Activated gamma-delta T cell (primary cell): ENCODE measurements at places on chromosomes 12 and 14.

GRCh38 chr12:88698471-88698870, 118.2 kb upstream of the KITLG start:
- DNase-seq: no peak

- no peak for DNase-seq
Observed at GRCh38 chr12:103868215-103868614, 27.2 kb upstream of the NT5DC3 start.

DNA sequence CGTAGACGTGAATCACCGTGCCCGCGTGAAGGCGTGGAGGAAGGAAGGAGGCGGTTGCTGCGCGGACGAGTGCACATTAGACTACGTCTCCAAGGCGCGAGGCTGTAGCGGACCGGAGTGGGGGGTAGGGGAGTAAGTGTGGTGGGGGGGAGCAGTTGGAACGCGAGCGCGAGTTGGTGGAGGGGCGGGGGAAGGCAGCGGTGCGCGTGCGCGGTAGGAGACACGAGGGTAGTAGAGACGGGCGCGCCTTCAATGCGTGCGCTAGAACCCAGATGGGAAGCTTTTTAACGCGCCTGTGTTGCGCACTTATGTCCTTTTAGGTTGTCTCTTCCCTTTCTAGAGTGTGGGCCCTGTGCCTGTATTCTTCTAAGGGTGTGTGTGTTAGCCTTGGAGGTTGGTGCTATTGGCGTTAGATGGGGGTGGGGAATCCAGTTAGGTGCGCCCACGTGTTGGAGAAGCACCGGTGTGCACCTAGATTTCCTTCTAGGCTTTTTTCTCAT, 604 bp downstream of the EIF4B start:
- peak; percentile 68 for DNase-seq

- DNase-seq: no peak
Observed at GRCh38 chr12:3685830-3686229, 67.1 kb downstream of the CRACR2A start.

DNA sequence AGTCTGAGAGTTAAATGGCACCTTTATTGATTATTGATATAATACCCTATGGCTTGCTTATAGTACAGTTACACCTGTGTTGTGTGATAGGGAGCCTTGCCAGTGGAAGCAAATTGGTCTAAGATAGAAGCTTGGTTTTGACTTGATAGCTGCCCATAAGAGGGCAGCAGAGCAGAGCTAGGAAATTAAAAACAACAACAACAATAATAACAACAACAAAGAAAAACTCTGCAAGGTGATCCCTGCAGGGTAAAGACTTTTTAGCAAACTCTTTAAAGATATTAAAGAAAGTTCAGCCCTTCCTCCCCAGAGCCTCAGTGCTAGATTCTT, 18.0 kb upstream of the RNASE10 start:
- DNase-seq: no peak

- DNase-seq: no peak
Observed at GRCh38 chr14:20630340-20631022, 11.0 kb downstream of the OR6S1 start.

DNA sequence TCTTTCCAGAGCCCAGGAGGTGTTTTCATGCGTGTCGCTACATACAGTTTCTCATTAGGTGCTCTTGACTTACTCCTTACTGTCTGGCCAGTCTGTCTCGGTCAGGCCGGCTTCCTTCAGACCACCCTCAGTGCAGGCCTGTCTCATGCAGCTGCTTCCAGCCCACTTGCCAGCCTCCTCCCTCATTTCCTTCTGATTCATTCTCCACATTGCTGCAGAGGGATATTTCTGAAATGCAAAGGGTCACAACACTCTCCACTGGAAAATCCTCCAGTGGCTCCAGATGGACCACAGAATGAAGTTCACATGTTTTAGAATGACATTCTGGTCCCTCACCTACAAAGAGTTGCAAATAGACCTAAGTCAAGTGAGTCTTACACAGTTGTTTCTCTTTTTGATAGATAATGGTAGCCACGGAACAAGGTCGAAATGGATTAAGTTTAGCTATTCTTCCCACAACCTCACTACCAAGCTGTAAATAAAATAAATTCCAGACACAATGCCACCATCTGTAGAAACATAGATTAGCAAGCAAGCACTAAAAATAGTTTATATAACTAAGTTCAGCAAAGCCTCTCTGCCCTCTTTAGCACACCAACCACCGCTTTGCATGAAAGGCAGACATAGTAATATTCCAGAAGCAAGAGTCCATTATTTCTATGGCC, 146.9 kb downstream of the ESR2 start:
- no peak for DNase-seq

DNA sequence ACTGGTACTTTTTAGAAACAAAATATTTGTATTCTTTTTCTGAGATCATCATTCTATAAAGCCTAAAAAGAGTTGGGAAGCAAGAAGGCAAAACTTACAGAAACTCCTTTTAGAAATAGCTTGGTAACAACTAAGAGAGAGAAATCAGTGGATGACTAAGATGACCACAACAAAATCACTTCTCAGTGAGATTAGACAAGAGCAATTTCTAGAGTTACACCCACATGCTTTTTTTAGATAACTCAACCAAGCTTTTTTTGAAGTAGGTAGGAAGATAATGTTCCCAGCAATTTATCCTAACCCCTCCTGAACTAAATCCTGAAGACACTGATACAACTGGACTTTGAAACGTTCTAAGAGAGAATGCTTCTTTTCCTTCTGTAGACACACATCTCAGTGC, 576.4 kb downstream of the SLC6A15 start:
- no peak for DNase-seq

DNA sequence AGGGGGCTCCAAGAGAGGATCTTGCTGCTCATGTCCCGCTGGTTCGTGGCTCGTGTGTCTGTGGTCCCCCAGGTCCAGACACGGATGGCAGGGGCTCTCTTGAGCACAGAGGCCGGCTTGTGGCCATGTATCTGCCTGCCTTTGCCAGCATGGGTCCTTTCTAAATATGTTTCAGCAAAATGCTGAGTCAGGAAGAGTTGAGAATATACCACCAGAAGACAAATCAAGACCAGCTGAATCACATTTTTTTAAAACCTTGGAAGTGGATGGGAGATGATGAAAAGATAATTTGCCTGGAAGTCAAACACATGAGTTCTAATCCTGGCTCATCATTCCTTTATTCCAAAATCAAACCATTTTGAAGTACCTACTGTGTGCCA, 58.0 kb downstream of the NUAK1 start:
- DNase-seq: no peak

DNA sequence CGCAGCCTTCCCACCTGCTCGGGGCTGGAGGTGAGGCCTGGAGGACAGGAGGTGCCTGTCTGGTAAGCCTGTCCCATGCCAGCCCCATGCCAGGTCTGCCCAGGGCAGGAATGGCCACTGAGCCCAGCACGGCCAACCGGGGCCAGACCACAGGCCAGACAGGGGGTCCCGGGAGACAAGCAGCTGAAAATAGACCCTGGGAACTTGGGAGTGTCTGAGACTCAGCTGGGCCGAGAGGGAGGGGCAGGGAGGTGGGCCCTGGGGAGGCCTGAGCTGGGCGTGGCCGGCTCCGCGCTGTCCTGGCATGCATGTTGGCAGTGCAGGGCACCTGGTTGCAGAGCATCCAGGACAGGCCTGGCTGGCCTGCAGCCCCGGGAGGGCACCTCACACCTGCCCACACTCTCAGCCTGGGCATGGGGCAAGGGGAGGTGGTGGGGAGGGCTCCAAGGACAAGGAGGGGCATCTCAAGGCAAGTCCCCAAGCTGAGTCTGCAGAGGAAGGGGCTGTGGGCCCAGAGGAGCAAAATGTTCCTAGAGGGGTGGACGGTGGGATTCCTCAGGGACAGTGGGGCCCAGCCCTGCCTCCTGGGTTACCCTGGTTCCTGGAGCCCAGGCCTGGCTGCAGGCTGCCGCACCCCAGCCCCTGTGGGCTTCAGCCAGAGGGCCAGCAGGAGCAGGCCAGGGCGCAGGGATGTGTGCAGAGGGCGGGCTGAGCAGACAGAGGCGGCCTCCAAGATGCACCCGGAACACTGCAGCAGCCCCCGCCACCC, 3.2 kb upstream of the CRIP1 start:
- DNase-seq: no peak

DNA sequence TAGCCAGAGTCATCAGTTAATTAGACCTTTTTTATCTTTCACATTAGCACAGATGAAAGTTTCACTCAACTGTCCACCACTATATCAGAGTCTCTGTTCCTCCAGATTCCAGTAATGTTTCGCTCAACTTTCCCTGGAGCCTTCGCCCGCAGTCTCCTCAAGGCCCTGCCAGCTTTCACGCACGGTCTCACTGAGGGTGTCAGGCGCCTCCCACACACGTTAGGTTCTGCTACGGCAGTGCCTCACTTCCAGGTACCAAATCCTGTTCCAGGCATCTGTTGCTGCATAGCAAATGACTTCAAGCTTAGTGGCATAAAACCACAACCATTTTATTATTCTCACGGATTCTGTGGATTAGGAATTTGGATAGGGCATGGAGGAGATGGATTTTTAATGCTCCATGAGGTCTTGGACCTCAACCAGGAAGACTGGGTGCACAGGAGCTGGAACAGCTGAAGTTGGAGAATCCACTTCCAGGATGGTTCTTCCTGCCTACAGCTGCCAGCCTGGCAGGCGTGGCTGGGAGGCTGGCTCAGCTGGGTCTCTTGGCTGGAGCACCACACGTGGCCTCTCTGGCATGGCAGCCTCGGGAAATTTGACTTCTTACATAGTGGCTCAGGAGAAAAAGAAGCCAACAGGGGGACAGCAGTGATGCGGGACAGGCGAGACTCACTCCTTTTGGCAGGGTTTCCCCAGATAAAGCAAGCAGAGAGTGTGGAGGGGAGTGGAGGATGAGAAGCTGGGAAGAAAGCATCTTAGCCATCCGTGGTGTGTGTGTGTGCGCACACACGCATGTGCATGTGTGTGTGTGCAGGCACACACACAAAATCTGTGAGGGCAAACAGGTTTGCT, 21.3 kb upstream of the BCDIN3D start:
- no peak for DNase-seq

- DNase-seq: peak; percentile 35
Observed at GRCh38 chr14:49853572-49854375, 1.2 kb upstream of the NEMF start.

DNA sequence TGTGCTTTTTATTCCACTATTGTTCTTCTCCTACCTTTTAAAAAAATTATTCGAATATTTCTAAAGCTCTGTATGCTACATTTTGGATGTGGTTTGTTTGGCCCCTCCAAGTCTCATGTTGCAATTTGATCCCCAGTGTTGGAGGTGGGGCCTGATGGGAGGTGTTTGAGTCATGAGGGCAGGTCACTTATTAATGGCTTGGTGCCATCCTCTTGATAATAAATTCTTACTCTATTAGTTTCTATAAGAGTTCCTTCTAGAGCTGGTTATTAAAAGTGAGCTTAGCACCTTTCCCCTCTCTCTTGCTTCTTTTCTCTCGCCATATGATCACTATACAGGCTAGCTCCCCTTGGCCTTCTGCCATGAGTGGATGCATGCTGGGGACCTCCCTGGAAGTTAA, 445.6 kb upstream of the PDE3A start:
- DNase-seq: no peak

- DNase-seq: no peak
Observed at GRCh38 chr14:103071544-103072251, 12.3 kb upstream of the LBHD2 start.

DNA sequence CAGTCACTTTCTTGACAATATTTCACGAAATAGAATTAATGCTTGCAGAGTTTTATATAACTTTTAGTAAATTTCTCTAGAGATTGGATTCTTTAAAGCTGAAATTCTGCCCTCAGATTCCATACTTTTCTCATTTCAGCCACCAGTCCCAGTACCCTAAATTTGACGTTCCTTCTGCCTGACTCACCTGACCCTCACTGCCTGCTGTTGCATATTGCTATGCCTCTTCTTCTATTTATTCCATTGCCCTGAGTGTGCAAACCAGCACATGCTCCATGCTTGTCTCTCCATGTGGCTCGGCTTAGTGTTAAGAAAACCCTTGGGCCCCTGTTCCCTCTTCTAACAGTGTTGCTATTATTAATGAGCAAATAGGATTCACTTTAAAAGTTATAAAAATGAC, 533.3 kb downstream of the LRFN5 start:
- DNase-seq: no peak

DNA sequence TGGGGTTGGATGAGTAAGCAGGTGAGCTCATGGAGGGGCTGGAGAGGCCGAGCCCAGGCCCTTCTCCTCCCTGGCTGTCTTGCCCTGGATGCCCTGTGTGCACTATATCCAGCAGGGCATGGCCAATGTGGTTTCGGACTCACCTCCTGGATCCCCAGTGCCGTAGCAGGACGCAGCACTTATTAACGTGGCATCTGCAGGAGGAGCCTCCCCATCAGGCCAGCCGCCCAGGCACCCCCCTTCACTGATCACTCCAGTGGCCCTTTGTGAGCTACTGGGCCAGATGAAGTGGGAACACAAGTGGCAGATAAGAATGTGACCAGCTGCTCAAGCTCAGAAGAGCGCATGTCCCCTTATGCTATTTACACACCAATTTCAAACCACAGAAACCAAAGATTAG, 43.1 kb upstream of the DICER1 start:
- DNase-seq: no peak

DNA sequence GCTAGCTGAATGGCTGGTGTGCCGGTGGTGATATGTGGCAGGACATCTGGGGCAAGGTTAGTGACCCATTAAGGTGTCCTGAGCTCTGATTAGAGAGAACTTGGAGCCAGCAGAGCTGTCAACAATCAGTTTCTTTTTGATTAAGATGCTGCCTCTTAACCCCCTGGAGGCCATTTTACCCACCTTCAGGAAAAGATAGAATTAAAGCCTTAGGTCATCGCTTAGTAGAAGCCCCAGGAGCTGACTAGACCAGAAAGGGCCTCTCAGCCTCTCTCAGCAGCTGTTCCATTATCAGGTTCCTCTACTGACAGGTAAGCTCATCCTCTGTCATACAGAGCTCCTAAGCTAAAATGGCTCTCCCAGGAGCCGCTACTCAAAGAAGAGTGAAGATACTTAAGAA, 339.0 kb downstream of the FUT8 start:
- DNase-seq: no peak

- DNase-seq: no peak
Observed at GRCh38 chr12:45587012-45587411, 142.5 kb upstream of the ARID2 start.

DNA sequence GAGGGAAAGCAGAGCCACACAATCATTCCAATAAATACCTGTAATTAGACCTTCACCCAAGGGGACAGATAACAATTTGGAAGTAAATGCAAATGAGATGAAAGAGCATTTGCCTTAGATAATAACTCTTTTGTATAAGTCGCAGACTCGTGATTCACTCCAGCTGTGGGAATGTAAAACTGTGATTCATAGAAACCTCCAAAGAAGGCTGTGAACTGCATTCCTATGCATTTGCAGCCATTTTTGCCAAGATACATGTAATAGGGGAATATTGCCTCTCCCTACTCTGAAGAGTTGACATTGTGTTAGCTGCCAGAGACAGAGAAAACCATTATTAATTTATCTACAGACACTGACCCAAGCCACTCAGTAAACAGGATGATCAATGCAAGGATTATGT, 181.9 kb upstream of the ARHGAP5 start:
- DNase-seq: no peak

DNA sequence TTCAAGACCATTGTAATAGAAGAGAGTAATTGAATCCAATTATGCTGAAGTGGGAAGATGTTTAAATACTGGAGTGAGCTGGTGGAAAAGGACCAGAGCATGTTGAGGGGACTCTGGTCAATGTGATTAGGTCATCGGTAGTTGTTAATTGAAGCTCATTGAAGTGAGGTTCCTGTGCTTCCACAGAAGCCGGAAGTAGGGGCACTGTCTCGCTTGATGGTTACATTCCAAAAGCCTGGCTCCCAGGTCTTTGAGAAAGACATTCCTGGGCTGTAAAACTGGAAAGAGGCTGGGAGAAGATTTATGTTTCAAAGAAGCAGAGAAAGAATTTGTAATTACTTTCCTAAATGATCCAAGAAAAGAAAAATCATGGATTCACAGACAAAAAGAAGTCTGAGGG, 12.3 kb upstream of the CLECL1 start:
- no peak for DNase-seq
